ENCODE measurements at places on chromosomes 12 and 14.
A peak's percentile ranks its signal among the peaks of the same experiment; 100 is the strongest.

DNA sequence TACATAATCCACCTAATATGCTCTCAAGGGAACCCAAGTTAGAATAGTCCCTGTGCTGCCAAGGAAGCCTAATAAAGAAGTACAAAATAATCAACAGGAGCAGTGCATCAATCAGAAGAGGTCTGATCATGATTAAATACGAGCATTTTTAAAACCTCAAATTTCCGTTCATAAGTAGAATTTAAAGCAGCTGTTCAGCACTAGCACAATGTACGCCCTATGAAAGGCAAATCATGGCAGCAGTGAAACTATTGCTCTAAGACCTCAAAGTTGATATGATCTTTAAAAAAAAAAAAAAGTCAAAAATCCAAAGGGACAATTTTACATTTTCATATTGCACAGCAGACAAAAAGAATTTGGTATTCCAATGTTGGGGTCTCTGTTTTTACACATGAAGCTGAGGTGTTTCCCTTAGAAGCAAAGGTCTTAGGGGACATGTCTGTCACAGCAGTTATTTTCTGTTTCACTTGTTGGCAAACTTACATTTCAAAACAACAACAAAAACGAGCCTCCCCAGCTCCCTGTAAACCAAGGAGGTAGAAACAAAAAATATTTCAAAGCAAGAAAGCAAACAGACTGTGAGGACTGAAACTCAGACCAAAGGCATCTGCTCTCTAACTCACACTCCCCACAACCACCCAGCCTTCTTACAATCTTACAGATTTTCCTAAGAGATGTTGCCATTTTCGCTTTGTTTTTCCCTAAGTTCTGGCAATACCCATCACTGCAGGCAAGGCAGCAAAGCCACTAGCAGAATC, 28.2 kb downstream of the SOX5 start:
- DNase-seq = no peak

DNA sequence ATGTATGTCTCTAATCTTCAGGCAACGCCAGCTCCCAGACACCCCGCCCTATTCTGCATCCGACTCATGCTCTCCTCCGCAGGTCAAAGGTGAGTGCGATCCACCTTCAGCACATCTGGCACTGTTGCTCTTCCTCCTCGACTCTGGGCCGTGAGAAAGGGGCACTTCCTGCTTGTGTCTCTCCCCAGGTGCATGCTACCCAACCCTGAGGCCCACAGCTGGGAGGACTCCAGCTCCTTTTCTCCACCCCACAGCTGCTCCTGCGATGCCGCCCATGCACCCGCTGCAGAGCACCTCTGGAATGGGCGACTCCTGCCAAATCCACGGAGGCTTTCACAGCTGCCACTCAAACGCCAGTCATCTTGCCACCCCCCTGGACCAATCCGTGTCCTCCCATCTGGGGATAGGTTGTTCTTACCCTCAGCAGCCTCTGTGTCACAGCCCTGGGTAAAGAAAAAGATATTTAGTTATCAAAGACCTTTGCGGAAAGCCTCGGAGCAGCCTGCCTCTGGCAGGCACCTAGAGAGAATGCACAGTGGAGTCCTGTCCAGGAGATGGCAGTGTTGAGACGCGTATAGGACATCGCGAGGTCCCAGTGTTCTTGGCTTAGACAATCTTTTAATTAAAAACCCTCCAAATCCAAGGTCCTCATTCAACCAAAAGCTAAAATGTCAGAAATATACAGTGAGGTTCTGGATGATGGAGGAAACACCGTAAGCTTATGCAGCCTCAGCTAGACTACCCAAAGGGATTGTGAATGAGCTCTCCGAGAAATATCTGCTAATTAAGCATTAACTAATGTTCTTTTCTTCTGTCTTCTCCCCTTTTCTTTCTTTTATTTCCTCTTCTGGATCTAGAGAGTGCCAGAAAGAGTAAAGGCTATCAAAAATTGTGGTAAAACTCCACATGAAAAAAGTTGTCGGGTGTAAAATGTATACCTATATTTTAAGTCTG, 54.3 kb downstream of the MYRFL start:
- DNase-seq = peak; percentile 67

DNA sequence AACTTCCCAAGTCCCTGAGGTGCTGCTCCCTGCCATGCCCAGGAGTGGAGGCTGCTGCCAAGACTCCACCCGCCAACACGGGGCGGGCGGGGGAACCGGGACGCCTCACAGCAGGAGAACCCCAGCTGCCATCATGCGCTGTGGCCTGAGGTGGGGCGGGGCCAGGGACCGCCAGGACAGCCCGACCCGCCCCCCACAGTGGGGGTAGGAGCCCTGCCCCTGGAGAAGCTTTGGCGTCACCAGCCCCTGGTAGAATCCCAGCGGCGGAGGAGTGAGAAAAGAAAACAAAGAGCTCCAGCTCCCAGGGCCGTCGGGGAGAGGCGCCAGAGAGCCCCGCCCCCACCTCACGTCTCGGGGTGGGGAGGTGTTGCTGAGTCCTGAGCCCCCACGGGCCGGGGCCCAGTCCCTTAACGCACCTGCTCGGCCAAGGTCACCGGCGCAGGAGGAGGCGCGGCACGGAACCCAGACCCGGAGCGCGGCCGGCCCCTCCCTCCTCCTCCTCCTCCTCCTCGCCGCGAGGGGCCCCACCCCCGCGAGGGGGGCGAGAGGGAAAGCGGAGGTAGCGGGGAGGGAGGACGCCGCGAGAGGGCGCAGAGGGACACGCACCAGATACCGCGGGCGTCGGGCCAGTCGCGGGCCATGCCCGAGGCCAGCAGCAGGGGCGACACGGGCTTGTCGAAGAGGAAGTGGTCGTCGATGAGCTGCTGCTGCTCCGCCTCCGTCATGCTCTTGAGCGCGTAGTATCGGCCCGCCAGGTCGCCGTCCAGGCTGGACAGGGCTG, 1.8 kb downstream of the CKB start:
- peak; percentile 56 for DNase-seq

- no peak for DNase-seq
Measured at GRCh38 chr12:120977531-120978295, 630 bp upstream of the HNF1A start.

GRCh38 chr12:62400135-62400534, 66.5 kb upstream of the MON2 start:
- DNase-seq = no peak

GRCh38 chr12:30794591-30795409, 40.0 kb upstream of the CAPRIN2 start:
- DNase-seq = peak; percentile 91

GRCh38 chr14:50082308-50082742, 34.0 kb downstream of the VCPKMT start:
- DNase-seq = no peak

DNA sequence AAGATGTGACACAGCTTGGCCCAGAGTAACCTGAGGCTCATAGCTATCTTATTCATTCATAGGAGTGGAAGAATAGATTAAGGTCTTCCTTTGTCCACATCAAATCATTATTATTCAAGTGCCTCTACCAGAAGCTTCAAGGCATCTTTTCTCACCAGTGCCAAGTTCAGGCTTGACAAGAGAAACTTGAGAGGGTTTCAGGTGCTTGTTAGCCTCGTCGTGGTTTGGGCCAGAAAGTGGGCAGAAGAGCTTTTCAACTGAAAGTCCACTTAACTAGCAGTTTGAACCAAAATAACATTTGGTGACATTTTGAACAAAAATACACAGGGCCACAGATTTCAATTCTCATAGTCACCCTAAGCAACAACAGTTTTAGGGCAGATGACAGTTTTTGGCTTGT, 1184.2 kb downstream of the FLRT2 start:
- no peak for DNase-seq

Measured in fibroblast of skin of right quadriceps (primary cell).